Activated T-cell treated with anti-CD3 and anti-CD28 coated beads, Interleukin-2, amount 50 U/mL, for 48 hours (primary cell): ENCODE measurements at places on chromosomes 4 and X.

DNA sequence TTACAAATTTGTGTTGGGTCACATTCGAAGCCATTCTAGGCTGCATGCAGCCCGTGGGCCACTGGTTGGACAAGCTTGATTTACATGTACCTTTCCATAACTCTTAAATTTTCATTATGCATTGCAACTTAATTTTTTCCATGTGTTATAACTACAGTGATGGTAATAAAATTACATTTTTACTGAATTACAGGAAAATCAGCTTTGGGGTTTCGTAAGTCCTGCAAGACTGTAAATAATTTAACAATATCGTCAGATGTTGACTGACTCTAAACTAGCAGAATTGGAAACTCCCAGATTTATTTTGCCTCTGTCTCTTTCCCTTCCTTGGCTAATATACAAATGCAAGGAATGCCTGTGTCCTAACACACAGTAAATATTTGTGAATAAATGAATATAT lies 88.0 kb upstream of the RAPGEF2 start:
- DNase-seq = no peak

GRCh38 chr4:53916431-53916889 lies 147.9 kb downstream of the CHIC2 start:
- no peak for DNase-seq

- peak; percentile 27 for DNase-seq
Observed at GRCh38 chrX:118116713-118117550, at the start of gene KLHL13. Gene KLHL13 (minus strand): TSS chrX:118116810. CDS start chrX:118028473, 88,337 bp downstream.

DNA sequence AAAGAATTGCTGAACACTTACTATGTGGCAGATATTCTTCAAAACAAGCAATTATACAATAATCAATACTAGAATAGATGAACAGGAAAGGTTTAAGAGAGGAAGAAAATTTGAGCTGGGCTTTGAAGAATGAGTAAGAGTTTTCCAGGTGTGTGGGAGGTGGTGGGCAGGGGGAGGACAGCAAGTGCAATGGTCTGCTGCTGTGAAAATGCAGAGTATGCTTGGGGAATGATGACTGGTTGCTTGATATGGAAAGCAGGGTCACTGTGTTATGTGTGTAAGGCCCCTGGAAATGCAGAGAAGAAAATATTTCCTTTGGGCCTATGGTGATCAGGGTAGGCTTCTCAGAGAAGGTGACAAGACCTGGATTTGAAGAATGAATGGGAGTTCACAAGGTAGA lies 300.3 kb downstream of the CAMK2D start:
- DNase-seq = no peak

DNA sequence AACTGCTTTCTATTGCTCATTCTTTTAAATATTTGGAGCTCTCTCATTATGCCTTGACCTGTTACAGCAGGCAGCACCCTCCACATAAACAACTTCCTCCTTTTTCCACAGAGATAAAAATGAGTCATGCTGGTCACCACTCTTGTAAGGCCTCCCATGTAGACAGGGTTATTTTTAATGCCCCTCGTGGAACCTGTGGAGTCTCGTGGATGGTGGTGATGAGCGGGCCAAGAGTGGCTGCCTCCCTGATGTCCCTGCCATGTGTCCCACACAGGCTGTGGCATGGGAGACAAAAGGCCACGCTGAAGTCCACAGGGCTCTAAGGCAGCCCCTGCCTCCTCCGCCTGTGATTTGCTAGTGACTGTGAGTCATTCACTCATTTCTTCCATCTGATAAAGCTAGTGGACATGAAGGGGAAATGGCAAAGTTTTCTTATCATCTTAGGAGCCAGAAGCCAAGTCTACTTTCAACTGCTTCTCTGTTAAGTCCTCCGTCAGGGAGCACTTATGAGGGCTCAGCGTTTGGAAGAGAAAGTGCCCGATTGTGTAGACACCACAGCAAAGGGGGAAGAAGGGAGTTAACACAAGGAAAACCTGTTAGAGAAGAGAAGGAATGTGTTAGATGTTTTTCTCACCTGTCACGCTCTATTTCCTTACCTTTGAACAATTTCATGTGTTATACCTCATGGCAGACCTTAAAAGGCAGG lies 121.6 kb upstream of the FAT1 start:
- no peak for DNase-seq

DNA sequence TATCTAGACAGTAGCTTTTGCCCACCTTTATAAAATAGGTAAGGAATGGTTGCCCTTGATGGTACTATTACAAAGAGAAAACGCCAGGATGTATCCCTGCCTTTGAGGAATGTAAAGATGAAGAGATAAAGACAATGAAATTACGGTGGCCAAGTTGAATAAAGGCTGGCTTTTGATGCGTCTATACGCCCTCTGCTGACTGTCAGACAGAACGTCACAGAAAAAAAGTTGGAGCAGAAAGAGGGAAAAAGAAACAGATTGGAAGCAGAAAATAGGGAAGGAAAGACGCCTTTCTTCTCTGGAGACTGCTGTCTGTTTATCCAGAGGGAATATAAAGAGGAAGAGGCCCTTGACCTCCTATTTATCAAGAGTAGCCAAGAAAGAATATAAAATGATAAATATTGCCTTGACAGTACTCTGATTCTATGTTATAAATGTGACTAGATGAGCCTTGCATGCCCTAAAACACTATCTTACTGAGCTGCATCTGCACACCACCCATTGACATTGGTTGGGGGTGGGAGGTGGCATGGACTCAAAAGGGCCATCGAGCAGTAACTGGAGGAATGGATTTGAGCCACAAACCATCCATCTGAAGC lies 30.6 kb downstream of the PCDH19 start:
- no peak for DNase-seq

DNA sequence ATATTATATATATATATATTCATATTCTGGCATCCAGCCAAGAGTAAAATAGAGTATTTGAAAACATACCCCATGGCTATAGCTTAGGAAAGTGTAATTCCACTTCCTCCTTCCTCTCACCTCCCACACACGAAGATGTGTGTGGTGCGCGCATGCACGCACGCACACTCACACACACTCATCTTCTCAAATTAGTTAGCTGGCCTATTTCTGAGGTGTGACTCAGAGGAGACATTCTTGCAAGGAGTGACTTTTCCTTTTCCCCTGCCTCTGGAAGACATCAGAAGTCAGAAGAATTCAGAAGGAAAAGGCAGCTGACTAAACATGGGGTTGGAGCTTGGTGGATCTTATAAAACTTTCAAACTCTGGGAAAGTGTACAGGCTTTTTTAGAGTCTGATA lies 8.8 kb downstream of the ENPEP start:
- DNase-seq = no peak

GRCh38 chr4:122826079-122826527 lies 528 bp upstream of the FGF2 start:
- DNase-seq = no peak

- no peak for DNase-seq
Observed at GRCh38 chr4:4390046-4390445, 3.1 kb downstream of the NSG1 start.

GRCh38 chr4:144716778-144717177 lies 70.8 kb downstream of the HHIP start:
- no peak for DNase-seq

- no peak for DNase-seq
Observed at GRCh38 chrX:103941201-103941975, 21.0 kb upstream of the TMSB15B start.

GRCh38 chr4:158861281-158861680 lies 92.5 kb downstream of the FNIP2 start:
- DNase-seq = no peak

- DNase-seq = no peak
Observed at GRCh38 chr4:4293279-4293678, 3.2 kb downstream of the ZBTB49 start.

DNA sequence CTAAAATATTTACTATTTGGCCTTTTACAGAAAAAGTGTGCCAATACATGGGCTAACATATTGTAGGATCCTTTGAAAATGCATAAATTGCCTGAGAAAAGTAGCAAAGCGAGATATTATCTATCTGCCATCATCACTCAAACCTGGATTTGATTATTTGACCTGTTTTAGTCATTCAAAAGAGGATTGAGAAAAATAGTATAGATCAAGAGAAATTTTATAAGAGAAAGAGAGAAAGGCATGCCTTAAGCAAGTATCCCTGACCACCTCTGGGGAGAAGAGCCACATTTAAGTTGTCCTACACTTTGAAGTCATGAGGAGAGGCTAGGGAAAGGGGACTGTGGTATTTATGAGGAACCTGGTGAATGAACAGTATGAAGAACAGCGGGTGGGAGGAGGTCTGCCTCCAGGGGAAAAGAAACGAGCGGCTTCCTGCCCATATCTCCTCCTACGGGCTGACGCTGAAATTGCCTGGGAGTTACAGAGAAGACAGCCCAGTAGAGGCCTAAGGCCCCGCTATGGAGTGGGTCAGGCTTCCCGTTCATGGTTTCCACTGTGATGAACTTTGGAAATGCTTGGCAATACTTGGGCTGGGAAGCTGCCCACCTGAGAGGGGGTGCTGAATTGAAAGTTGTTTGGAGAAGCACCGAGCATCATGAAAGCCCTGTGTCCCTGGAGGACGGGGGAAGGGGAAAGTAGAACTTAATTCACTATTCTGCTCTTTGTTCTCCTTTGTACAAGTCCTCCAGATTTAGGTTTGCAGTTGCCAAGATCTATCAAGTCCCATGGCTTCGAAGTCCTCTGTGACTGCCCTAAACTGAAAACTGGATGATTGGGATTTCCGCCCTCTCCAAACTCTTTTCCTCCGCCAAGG lies 106.9 kb upstream of the ACSL4 start:
- peak; percentile 40 for DNase-seq

DNA sequence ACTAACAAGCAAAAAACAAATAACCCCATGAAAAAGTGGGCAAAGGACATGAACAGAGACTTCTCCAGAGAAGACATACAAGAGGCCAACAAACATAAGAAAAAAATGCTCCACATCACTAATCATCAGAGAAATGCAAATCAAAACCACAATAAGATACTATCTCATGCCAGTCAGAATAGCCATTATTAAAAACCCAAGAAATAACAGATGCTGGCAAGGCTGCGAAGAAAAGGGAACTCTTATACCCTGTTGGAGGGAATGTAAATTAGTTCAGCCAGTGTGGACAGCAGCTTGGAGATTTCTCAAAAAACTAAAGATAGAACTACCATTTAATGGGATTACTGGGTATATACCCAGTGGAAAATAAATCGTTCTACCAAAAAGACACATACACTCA lies 79.6 kb downstream of the MAPK10 start:
- no peak for DNase-seq

DNA sequence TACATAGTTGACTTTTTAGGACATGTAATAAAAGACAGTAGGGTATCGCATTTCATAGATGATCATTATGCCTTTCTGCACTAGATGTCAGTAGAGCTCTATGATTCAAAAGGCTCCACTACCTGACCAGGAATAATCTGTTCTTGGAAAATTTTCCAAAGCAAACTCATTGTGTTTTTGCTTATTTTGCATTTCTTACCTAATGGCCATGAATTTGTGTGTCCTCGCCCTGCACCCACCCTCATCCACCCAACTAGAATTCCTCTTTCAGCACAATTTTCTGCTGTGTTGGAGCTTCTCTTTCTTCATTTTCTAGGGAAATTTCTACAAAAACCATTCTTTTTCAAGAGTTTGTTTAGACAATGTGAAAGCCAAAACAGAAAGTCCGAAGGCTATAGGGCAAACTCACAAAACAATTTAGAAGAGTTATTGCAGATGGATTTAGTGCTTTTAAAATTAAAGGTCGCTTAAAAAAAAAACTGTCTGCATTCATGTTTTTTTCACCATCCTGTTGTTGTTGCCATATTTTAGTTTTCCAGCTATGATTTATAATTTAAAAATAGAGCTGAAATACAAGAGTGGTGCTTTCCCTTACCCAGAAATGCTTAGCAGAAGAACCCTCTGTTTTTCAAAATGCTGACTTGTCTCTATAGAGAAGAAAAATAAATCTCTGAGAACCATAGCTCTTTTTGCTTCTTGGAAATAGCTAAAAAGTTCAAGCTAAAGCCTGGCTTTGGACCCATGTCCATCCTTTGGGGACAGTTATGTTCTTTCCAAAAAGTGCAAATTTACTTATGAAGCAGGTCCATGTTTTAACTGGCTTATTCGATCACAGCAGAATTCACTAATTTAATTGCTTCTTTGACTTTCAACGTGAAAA lies 183.7 kb downstream of the SPATA18 start:
- DNase-seq = no peak

- no peak for DNase-seq
Observed at GRCh38 chr4:950136-951020, 18.1 kb downstream of the TMEM175 start.

GRCh38 chrX:11888421-11888820 lies 130.4 kb downstream of the MSL3 start:
- no peak for DNase-seq

- DNase-seq = no peak
Observed at GRCh38 chr4:123055943-123056342, 133.5 kb upstream of the NUDT6 start.

DNA sequence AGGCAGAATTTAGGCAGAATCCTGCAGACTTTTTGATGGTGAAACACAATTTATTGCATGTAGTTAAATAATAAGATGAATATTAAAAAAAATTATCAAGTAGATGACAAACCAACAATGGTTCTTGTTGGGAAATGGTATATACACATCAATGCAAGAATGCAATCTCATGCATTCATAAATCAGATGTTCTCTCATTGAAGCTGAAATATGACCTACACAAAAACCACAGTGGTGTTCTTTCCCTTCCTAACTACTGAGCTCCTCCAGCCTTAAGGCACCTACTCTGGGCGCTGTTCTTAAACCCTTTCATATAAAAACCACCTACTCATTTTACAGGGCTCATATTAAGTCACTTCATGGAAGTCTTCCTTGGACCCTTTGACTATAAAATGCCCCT lies 64.1 kb downstream of the ANTXR2 start:
- DNase-seq = no peak

- no peak for DNase-seq
Observed at GRCh38 chrX:41445781-41446358, 1.3 kb upstream of the NYX start.

- DNase-seq = no peak
Observed at GRCh38 chr4:8340781-8341241, 71.3 kb downstream of the HTRA3 start.

- no peak for DNase-seq
Observed at GRCh38 chrX:147828719-147829118, 83.0 kb upstream of the FMR1 start.

DNA sequence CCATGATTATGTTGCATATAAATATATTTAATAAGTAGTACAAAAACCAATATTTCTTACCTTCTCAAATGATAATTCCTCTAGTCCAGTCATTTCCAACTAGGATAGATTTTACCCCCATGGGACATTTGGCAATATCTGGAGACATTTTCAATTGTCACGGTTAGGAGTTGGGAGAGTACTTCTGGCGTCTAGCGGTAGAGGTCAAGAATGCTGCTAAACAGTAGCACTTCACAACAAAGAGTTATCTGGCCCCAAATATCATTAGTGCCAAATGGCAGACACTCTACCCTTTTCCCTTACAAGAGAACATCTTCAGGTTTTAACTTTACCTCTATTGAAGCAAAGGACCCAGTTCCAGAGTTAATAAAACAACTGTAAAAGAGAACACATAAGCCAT lies 168.1 kb downstream of the FAT4 start:
- no peak for DNase-seq
